ENCODE measurements at places on chromosomes 1 and 21. TPM values are rescaled to one million over a fixed set of nuclear protein-coding genes. Genes with fewer than 3 reads are reported as not detected.
A peak's percentile ranks its signal among the peaks of the same experiment; 100 is the strongest.

GRCh38 chr1:2443277-2444137 is 31.1 kb upstream of the PEX10 start:
- no peak for DNase-seq

GRCh38 chr1:184701816-184702215 is 52.8 kb downstream of the EDEM3 start:
- DNase-seq: no peak

DNA sequence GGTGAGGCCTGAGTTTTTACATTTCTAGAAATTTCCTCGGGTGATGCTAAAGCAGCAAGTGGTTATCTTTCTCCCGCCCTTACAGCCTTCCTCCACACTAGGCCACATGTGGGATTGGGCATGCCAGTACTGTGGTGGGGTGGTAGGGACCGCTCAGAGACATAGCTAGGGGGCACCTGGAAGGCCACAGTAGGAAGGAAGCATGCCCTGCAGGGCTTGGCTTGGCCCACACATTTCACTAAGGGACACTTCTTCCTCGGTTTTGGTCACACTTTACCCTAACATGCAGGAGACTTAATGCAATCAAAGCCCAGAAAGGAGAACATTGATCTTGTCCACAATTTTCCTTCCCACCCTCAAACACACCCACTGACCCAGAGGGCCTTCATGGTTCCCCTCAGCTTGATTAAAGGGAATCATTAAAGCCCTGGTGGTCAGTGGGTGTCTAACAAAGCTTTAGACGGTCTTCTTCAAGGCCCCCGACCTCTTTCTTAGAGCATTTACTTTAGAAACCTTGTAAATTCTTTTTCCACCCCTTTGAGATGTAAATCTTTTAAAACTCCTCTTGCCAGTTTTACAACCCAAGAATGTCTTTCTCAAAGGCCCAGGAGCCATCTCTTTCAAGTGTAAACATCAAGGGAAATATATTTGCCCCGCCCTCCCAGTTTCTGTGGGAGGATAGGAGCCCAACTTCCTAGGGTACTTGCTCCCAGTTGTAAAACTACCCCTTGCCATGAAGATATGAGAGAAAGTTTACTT is 246.4 kb upstream of the PTBP2 start:
- no peak for DNase-seq

DNA sequence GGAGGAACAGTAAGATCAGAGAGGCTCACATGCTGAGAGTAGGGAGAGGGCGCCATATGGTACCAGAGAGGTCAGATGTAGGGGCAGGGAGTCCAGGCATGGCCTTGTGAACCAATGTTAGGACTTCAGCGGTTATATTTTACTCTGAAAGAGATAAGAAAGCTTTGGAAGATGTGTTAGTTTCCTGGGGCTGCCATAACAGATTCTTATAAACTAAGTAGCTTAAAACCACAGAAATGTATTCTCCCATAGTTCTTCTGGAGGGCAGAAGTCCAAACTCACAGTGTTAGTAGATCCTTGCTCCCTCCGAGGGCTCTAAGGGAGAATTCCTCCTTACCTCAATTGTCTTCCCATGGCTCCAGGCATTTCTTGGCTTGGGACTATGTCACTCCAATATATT is 502.5 kb upstream of the ADGRL2 start:
- no peak for DNase-seq

GRCh38 chr1:40755067-40755466 is 28.5 kb upstream of the KCNQ4 start:
- no peak for DNase-seq

- no peak for DNase-seq
Observed at GRCh38 chr1:12138196-12139168, 28.3 kb upstream of the TNFRSF1B start.

DNA sequence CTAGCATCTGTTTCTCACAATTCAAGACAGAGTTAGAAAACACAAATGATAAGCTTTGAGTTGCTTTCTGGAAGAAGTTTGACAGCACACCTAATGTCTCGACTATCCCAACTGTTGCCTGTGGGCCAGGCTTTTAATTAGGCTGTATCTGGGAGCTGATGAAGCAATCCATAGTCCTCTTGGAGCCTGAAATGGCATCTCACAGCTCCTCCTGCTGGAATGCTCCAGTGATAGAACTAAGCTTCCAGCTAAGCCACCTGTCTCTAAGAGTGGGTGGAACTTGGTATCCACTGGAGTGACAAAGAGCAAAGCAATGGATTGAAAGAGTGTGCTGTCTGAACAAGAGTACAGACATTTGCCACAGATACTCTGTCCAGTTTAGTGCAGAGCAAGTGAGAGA is 605.3 kb upstream of the NR5A2 start:
- DNase-seq: peak; percentile 40

RGS4 gene
- total RNA-seq: not detected

TDRD5 gene
- 0.25 TPM for total RNA-seq

OSBPL9 gene
- 52.6 TPM for total RNA-seq

CFHR5 gene
- total RNA-seq: not detected

FCRLB gene
- 1.0 TPM for total RNA-seq

LENEP gene
- total RNA-seq: 0.42 TPM

CRNN gene
- total RNA-seq: not detected

AMPD1 gene
- not detected for total RNA-seq
